Activated CD8-positive, alpha-beta T cell treated with anti-CD3 and anti-CD28 coated beads for 36 hours (primary cell): ENCODE measurements at places on chromosomes 7 and 10. TPM values are rescaled to one million over a fixed set of nuclear protein-coding genes. Genes with fewer than 3 reads are reported as not detected.

DNA sequence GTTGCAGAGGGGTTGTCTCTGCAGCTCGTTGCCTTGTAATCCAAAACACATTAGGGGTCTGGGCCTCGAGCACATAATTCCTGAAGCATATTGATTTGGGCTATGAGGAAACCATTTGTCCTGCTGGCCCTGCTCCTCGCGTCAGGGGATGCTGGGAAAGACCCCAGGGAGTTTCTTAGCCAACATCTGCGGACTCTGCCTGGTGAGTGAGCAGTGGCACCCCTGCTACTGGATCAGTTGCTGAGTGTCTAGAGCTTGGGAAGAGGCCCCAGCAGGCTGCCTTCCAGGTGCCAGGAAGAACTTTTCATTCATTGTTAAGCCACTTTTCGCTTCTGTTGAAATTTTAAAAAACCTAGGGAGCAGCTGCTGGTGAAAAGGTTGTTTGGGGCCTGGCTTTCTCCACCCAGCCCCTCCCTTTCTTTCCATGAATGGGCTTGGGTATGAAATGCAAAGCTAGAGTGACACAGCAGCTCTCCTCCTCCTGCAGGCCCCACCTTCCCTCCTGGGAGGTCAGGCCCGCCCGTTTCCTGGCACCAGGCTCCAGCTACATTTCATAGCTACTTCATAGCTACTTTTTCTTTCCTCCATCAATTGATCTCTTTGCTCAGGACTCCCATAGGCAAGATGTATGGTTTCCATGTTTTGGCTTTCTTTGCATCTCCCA lies 26.8 kb downstream of the TACR2 start:
- peak; percentile 31 for DNase-seq
- no peak overlapping the region for H3K4me3 ChIP-seq
- H3K27ac ChIP-seq, result peak overlapping the region; percentile 75
- H3K27me3 ChIP-seq, result no peaks in the 10 kb centered on the region

- DNase-seq, result no peak
- peaks cover 34% of the 10 kb centered on the region for H3K4me1 ChIP-seq
- H3K27me3 ChIP-seq, result no peaks in the 10 kb centered on the region
These were observed 3.5 kb downstream of the RASSF4 start for GRCh38 chr10:44962870-44963738.

DNA sequence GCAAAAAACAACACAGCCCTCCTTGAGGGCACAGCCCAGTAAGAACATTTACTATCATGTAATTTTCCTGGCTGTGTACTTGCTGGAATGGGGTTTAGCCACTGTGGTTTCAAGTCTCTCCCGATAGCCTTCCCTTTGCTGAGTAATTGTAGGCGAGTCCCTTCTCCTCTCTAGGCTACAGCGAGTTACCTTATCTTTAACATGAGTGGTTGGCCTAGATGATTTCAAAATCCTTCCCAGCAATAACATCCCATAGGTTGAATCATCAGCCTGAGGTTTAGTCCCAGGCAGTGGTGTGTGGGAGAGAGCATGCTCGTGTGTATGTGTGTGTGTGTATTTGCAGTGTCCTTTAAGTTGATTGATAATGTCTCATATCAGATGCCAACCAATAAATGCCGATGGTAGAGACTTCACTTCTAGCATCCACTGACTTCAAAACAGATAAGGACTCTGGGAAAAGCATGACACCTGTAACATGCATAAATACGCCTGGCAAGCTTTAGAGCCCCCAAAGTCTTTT lies 142.9 kb upstream of the ZMIZ1 start:
- no peaks in the 10 kb centered on the region for H3K27me3 ChIP-seq
- DNase-seq, result no peak
- H3K4me3 ChIP-seq, result no peak overlapping the region
- H3K27ac ChIP-seq, result no peak overlapping the region
- no peaks in the 10 kb centered on the region for H3K36me3 ChIP-seq

GRCh38 chr7:46932306-46932675 lies 649.6 kb downstream of the TNS3 start:
- H3K27me3 ChIP-seq, result no peaks in the 10 kb centered on the region
- H3K4me3 ChIP-seq, result no peak overlapping the region
- no peaks in the 10 kb centered on the region for H3K36me3 ChIP-seq
- no peaks in the 10 kb centered on the region for H3K4me1 ChIP-seq

- peak; percentile 55 for DNase-seq
- no peaks in the 10 kb centered on the region for H3K4me1 ChIP-seq
- no peaks in the 10 kb centered on the region for H3K36me3 ChIP-seq
These were observed 604.9 kb downstream of the LRMDA start for GRCh38 chr10:76036111-76036940.

DNA sequence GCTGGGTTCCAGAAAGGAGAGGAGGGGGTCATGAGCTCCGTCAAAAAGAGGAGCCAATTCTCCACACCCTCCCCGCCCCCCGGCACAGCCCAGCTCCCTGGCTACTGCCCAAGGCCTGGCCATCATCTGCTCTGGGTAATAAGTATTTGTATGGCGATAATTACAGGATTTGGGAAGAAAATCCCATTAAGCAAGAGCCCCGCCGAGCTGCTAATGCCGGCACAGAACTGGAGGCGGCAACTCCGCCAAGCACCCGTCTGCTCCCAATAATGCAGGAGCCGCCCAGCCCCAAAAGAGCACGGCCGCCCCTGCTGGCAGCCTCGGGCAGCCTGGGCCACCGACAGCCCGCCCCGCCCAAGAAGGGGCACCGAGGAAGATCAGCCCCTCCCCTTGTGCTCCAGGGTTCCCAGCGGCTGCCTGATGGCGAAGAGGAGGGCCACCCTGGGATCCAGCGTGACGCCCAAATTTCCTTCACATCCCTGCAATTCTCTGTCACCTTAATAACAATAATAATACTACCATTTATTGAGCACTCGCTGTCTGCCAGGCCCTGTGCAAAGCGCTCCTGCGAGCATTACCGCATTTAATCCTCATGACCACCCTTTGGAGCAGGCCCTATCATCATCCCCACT lies 5.9 kb downstream of the SLIT1 start:
- peaks cover 31% of the 10 kb centered on the region for H3K27me3 ChIP-seq
- H3K4me3 ChIP-seq, result no peak overlapping the region
- DNase-seq, result no peak
- H3K4me1 ChIP-seq, result peaks cover 2% of the 10 kb centered on the region
- H3K36me3 ChIP-seq, result no peaks in the 10 kb centered on the region
- H3K27ac ChIP-seq, result no peak overlapping the region

- H3K27ac ChIP-seq, result peak overlapping the region; percentile 30
- H3K4me3 ChIP-seq, result no peak overlapping the region
These were observed 281.1 kb downstream of the CCDC3 start for GRCh38 chr10:12720217-12720981.

GRCh38 chr10:81873932-81874816 lies 820 bp upstream of the NRG3 start:
- peaks cover 47% of the 10 kb centered on the region for H3K27me3 ChIP-seq
- DNase-seq, result peak; percentile 15
- no peak overlapping the region for H3K27ac ChIP-seq

The BAIAP2L1 gene
- 1.7 TPM for total RNA-seq

The FANK1 gene
- total RNA-seq, result 0.45 TPM
